AG09319 (cell line): ENCODE measurements at places on chromosomes 12 and 14.

DNA sequence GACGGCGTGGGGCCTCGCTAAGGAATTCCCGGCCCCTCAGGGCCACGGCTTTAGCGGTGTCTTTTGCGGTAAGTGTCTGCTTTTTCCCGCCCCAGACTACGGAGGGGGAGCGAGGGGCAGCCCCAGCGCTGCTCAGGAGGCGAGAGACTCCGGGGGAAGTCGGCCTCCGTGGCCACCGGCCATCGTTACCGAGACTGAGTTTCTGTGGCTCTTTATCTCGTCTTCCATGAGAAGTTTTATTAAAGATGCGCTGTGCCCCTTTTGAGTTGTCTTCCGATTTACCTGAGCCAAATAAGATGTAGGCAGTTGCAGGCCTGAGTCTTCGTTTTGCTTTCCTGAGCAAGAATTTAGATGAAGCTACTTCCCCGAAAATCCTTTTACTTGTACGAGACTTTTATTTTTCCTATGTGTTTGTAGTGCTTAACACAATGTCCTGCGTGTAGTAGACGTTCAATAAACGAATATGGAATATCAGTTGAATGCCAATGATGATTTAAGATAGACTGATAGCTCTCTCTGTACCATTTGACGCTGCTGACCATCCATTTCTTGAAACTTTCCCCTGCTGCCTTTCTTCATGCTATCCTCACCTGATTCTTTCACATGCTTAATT, 462 bp downstream of the SRP54 start:
- no peak for DNase-seq

- no peak for DNase-seq
These were observed 5.3 kb upstream of the TMEM119 start for GRCh38 chr12:108602976-108603704.

- no peak for DNase-seq
These were observed 966 bp downstream of the SINHCAF start for GRCh38 chr12:31324845-31325523.

- DNase-seq, result no peak
These were observed 11.1 kb upstream of the LGALS3 start for GRCh38 chr14:55117803-55118441.

GRCh38 chr12:101694297-101694848, 3.1 kb upstream of the CHPT1 start:
- no peak for DNase-seq

GRCh38 chr14:36397357-36397756, 76.9 kb upstream of the MBIP start:
- no peak for DNase-seq

DNA sequence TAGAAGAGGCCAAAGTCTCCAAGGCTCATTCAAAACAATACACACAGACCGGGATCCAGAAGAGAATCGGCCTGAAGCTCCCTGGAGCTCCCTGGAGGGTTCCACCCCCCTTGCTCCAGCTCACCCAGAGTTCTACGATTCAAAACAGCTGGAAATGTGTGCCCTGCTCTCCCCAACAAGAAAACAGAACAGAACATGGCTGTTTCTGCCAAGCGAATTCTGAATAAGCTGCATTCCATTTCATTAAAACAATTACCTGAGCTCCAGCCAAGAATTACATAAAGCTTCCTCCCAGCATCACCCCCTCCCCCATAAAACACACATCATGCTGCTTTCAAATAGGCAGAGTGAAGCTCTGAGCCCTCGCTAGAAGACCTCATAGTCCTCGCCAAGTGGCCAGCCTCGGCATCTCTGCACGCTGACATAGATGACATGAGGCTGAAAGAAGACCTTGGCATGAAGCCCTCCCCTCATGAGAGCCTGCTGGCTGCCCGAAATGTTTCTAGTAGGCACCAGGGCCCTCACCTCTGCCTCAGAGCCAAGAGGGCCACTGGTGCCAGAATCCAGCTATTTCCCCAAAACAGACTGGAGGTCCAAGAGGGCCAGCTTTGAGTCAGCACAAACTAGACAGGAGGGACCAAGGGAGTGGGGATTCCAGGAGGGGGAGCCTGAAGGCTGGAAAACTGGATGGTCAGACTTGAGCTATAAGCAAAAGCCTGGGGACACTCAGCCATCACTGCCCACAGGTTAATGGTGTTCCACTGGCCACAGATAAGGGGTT, 8.3 kb downstream of the PXN start:
- DNase-seq, result peak; percentile 86

- no peak for DNase-seq
These were observed 596 bp upstream of the ZBTB39 start for GRCh38 chr12:57006809-57007475.

GRCh38 chr12:27810756-27811155, 30.7 kb upstream of the MANSC4 start:
- DNase-seq, result no peak

- no peak for DNase-seq
These were observed 36.0 kb downstream of the SCARB1 start for GRCh38 chr12:124827588-124828184.

DNA sequence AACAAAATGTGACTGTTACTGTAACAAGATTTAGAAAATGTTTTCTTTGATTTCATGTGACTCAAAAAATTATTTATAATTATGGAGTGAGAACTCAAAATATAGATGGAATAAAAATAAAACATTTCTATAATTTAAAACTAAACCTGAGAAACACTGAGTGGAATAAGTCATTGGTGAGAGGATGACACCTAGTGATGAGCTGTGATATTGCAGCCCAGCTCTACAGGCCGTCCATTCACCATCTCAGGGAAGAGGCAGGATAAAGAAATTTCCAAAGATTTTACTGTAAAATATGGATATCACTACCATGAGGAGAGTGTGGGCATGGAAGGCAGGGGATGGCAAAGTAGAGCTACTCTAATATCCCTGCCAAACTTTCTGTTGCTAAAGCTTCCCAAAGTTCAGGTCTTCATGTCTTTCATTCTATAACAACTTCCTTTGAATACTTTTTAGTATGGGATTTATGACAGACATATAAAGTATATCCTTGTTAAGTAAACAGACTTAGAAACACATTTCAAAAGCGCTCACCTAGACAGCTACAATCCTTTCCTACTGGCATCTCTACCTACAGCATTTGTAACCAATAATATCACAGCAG, 308.0 kb downstream of the ITPR2 start:
- no peak for DNase-seq

GRCh38 chr14:73524493-73524892, 12.4 kb upstream of the ACOT1 start:
- no peak for DNase-seq

DNA sequence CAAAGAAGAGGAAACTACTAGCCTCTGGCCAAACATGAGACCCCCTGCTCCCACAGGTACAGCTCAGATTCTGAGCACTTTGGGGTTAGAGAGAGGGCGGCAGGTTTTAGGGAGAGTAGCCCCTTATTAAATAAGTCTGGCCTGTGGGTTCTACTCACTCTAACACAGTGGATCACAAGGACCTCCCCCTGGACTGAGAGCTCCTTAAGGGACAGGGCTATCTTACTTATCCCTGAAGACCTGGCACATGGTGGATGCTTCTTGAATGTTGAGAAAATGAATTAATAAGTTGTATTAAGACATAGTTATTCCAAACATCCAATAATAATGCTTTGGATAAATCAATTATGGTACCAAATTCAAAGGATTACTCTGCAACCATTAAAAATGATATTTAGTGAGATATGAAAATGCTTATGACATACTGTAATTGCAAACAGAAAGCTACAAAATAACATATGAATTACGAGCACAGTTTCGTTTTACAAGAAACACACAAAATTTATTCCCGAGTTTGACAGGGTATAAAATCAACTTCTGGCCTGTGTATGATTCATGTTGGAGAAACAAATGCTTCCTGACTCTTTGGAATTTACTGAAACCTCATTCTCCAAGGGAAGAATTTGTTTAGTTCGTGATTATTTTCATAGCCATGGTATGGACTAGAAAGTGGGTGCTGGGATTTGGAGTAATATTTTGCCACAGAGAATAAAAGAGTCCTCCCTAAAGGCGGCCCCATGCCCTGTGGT, 59.3 kb upstream of the BDKRB2 start:
- peak; percentile 82 for DNase-seq

DNA sequence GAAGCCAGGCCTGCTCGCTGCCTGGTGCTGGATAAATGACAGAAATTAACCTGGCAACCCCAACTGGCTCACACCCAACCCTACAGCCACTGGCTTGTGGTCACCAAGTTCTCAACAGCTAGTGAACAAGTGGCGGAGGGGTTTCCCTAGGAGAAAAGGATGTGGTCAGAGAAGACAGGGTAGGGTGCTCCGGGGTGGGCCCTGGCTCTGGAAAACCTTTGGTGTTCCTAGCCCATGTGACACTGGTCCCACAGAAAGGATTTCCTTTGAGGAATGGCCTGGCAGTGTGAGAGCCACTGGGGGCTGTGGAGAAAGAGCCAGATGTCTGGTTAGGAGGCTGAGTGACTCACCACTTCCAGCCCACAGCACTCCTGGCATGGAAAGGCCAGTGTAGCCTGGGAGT, 8.7 kb downstream of the SYNE3 start:
- DNase-seq, result no peak

- DNase-seq, result no peak
These were observed 6.9 kb upstream of the SLC7A7 start for GRCh38 chr14:22822016-22822570.

GRCh38 chr12:38282886-38283285, 33.7 kb upstream of the ALG10B start:
- DNase-seq, result no peak

DNA sequence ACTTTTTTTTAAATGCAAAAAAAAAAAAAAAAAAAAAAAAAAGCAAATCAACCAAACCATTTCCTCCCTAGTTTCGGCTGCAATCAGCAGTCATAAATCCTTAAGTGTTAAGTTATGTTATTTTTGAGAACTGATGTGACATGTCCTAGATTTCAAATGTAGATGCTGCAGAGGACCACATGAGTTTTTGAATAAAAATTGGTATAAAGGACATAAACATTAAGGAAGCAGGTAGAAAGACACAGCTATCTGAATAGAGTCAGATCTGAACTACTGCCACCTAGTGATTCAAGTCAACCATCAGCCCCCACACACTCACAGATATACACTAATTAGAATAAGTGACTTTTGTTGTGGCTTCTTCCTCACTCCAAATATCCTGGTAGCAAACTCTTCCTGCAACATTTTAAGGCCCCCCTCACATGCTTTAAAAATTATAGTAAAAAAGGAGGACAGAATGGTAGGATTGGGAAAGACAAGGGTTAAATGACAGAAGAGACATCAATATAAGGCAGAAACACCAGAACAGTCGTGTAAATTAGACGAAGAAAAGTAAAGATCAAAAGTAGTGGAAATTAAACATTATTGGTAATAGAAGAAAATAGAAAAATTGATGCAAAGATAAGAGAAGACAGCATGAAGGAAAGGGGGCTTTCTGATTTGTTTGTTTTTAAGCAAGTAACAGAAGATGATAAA, 394.5 kb upstream of the ATP2B1 start:
- DNase-seq, result peak; percentile 12

GRCh38 chr14:93035585-93035916, 80.2 kb downstream of the ITPK1 start:
- no peak for DNase-seq

DNA sequence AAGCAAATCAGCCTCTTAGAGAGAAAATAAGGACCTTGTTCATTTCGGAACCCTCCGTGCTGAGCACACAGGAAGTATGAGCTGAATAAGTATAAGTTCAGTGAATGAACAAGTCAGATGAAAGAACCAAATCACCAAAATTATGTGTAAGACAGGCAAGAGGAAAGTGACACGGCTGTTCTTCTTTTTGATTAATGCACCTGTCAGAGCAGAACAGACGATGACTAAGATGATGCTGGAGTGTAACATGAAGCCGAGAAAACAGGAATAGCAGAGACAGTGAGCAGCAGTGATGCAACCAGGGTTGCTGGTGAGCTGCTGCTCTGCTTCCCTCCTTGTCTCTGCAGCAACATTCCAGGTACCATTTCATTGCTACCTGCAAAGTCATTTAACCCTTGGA, 861.1 kb downstream of the GALC start:
- DNase-seq, result no peak

GRCh38 chr12:5923751-5924150, 21.3 kb downstream of the ANO2 start:
- DNase-seq, result no peak

GRCh38 chr12:43063650-43064049, 474.1 kb upstream of the PRICKLE1 start:
- DNase-seq, result peak; percentile 32

DNA sequence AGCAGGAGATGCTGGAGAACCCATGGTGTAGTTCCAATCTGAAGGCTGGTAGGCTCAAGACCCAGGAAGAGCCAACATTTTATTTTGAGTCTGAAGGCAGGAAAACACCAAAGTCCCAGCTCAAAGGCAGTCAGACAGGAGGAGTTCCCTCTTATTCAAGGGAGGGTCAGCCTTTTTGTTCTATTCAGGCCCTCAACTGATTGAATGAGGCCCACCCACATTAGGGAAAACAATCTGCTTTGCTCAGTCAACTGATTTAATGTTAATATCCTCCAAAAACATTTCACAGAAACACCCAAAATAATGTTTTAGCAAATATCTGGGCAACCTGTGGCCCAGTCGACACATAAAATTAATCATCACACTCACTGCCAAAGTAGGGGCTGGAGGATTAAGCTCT, 130.8 kb downstream of the LMNTD1 start:
- DNase-seq, result no peak

DNA sequence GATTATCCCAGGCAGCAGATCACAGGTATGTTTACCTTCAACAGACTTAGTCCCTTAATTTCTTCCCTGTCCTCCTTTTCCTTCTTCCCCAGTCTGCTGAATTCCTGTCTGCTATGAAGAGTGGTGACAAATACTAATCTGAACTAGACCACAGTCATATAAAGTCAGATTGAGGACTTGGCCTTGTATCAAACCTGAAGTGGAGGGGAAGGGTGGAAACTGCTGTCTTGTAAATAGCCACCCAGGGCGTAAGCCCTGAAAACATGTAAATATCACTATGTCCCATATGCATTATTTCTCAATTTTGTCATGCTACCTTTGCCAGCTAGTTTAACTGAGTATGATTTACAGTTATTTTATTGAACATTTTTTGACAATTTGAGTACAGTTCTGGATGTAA, 368.0 kb downstream of the CCDC91 start:
- DNase-seq, result no peak

- no peak for DNase-seq
These were observed 31.5 kb downstream of the SPTB start for GRCh38 chr14:64848239-64848638.

DNA sequence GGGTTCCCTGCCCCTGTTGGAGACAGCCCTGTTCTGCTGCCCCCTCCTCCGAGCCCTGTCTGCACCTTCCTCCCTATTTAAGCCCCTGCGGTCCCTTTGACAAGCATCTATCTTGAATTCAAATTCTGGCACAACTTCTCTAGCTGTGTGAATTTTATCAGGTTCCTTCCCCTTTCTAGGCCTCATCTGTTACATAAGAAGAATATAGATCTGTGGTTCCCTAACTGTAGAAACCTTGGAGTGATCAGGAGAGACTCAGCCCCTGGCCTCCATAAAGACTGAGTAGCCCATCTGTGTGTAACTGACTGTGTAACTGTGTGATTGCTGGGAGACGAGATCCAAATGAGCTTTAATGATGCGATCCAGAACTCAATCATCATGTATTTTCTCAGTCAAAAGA, 13.0 kb upstream of the RACGAP1 start:
- DNase-seq, result no peak
